ENCODE measurements at places on chromosomes 2 and 18.

DNA sequence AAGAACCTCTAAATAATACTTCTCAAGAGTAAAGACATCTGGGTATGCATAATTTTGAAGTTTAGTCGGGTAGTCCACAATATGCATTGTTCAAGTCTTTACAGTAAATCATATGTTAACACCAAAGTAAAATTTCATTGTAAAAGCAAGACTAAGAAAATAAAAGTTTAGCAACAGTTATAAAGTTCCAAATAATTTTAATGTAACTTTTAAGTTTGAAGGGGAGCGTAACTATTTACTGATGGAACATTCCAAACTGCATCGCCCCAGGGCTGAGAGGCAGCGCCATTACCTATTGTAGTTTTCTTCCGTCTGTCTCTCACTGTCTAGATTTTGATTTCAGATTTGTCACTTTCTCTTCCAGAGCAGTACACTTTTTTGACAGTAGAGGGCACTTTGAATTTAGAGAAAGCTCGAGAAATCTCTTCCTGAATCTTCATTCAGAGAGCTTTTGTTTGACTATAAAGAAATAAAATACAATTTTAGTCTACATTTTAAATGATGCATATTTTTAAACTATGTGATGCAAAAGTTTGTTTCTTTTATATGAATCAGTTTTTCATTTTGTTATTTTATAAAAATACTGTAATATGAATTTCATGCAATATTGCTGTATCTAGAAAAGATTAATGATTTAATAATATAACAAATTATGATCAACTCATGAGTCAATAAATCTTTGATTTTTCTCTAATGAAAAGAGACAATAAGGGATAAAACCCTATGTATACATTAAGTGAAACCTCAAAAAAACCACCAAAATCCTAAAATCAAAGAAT is 389.8 kb downstream of the FIGN start:
- DNase-seq, result peak; percentile 85

- DNase-seq, result peak; percentile 44
These were observed 1888.3 kb upstream of the CELF4 start for GRCh38 chr18:39453882-39454281.

- no peak for DNase-seq
These were observed 301.3 kb downstream of the EPHA4 start for GRCh38 chr2:221270806-221271205.

GRCh38 chr2:186603286-186603685 is 13.4 kb downstream of the ITGAV start:
- no peak for DNase-seq

- DNase-seq, result peak; percentile 46
These were observed 487 bp downstream of the STARD6 start for GRCh38 chr18:54357082-54357659.

GRCh38 chr2:75416420-75417342 is 144.1 kb downstream of the EVA1A start:
- DNase-seq, result no peak

- DNase-seq, result no peak
These were observed 15.8 kb upstream of the MTCL1 start for GRCh38 chr18:8689517-8689916.

- DNase-seq, result no peak
These were observed 57.2 kb upstream of the UGP2 start for GRCh38 chr2:63784461-63784860.

DNA sequence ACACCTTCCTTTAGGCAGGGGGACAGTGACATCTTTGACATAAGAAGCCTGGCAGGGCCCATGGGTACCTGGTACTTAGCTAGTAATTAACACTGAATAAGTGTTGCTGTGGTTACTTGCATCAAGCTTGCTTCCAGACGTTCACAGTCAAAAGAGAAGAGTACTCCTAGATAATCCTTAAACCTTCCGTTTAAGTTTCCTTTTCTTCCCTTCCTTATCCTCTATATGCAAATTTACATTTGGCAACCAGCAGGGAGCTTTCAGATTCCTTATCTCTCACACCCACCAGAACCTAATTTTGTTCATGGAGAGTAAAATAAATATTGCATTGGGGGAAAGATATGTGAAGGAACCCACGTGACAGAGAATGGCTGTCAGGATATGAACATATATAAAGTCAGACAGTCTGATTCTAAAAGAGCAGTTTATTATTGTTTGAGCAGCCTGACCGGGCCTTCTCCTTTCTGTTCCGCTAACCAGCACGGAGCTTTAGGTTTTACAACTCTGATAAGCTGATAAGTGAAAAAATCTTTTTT is 7.8 kb upstream of the RAB31 start:
- DNase-seq, result no peak

DNA sequence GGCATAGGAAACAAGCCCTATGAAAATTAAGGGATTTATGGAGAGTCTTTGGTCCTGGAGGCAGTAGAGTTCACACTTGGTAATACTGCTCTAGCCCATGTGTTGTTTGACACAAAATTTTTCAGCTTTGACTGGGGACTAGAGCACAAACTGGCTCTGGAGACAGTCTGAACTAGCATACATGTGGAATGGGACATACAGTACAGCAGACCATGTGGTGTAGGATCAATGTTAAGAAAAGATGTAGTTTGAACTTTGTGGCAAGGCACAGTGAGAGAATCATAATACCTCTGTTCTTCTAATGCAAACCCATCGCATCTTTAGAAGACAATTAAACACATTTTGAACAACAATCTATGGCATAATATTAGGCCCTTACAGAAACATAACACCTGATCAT is 521.5 kb upstream of the DDX18 start:
- DNase-seq, result no peak

- no peak for DNase-seq
These were observed 88.9 kb downstream of the MCFD2 start for GRCh38 chr2:46826569-46827245.

DNA sequence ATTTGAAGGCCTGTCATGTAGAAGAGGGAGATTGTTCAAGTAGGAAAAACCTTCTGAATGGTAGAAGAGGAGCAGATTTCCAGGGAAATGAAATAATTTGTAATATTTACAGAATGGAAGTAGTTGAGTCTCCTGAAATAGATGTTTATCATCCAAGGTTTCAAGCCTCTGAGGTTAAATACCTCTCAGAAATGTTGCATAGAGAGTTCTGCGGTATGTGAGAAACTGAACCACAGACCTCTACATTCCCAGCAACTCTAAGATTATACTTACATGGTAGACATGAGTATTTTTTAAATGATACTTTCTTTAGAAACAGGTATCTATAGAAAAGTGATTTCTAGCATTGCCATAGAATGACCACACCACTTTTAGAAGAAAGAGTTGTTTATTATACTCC is 379.8 kb upstream of the FANCL start:
- DNase-seq, result no peak

- no peak for DNase-seq
These were observed 174.7 kb downstream of the DNER start for GRCh38 chr2:229539628-229540027.

- DNase-seq, result no peak
These were observed 606 bp upstream of the TOGARAM2 start for GRCh38 chr2:28980368-28981015.

GRCh38 chr2:182608181-182608845 is 107.7 kb upstream of the DNAJC10 start:
- no peak for DNase-seq

- no peak for DNase-seq
These were observed 29.5 kb upstream of the PAIP2B start for GRCh38 chr2:71256421-71256820.

GRCh38 chr2:126370201-126370600 is 285.8 kb upstream of the GYPC start:
- DNase-seq, result no peak

DNA sequence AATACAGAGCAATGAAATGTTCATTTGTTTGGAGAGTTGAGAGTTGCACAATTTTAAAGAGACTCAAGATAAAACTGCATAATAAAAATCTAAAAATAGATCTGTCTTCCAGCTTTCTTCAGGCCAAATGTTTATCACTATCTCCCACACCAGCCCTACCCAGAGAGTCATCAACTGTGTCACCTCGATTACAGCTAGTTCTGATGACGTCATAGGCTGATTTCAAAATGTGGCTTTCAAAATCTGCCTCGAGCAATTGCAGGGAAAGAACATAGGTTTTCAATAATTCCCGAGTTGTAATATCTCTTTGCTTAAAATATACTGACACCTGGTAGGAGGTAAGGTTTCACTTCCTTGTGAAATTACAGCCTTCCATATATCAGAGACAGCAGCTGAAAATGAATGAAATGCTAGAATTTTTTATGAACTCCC is 677.6 kb upstream of the ID2 start:
- DNase-seq, result no peak

- DNase-seq, result no peak
These were observed 48.5 kb downstream of the ANKRD12 start for GRCh38 chr18:9184998-9185613.

DNA sequence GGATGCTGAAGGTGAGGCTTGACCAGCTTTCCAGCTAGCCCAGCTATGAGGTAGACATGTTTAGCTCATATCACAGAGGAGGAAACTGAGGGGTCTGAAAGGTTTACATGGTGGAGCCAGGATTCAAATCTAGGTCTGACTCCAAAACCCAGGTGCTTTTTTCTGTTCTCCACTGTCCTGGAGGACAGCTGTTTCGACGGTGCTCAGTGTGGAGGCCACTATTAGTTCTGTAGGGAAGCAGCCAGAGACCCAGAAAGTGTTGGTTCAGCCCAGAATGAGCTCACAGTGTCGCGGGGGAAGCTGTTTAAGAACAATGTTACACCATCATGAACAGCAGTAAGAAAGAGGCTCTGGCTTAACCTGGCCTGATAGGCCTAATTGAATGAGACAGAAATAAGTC is 11.1 kb downstream of the PROC start:
- DNase-seq, result no peak

DNA sequence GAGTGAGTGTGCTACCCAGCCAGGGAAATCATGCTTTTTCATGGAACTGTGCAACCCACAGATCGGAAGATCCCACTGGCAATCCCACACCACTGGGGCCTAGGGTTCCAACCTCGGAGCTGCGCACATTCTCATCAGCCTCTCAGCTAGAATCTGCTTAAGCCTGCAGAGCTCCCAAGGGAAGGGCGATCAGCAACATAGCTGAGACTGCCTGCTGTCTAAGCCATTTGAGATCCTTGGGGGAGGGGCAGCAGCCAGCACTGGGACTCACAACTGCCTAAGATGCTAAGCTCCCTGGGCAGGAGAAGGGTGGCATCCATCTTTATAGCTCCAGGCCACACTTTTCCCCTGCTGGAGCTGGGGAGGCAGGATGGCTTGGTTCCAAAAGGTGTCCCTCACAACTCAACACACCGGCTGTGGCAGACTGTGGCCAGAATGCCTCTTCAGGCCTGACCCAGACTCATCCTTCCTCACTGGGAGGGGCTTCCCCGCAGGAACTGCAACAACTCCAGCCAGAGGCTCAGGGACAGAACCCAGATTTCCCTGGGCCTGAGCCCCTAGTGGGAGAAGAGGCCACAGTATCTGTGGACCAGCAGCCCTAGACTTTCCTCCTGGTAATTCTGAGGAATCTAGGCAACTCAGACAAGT is 1133.3 kb upstream of the PIK3C3 start:
- DNase-seq, result no peak

DNA sequence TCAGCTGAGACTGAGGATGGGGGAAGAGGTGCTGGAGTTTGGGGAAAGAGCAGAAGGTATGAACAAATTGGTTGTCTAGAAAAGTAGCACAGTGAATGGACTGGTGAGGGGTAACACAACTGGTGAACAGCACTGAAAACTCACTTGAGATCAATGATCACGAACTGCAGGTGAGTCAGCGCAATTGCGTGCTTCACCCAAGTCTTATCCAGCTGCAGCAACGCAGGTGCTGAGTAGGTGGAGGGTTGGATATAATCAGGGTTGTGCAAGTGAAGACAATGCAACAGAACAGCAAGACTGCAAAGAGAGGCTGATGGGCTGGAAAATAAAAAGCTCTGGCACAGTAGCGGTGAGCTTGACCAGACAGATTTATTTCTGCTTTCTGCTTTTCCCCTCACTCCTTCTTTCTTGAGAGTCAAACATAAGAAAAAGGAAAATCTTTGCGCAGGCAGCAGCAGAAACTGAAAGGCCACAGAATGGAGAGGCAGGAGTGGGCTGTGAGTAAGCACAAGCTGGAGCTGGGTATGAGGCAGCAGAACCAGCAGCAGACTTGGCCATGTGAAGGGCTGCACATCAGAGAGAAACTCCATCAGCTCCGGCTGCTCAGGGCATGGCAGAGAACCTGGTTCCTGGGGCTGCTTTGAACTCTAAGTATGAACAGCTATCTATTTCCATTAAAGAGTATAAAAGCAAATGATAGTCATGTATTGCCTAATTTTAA is 99.4 kb upstream of the ARL5A start:
- DNase-seq, result no peak

- DNase-seq, result peak; percentile 87
These were observed 126.2 kb upstream of the EML6 start for GRCh38 chr2:54597153-54597848.

- DNase-seq, result no peak
These were observed 455 bp downstream of the PREPL start for GRCh38 chr2:44360749-44361329.

- no peak for DNase-seq
These were observed 9.4 kb downstream of the RNU2-63P start for GRCh38 chr2:88006912-88007439.

DNA sequence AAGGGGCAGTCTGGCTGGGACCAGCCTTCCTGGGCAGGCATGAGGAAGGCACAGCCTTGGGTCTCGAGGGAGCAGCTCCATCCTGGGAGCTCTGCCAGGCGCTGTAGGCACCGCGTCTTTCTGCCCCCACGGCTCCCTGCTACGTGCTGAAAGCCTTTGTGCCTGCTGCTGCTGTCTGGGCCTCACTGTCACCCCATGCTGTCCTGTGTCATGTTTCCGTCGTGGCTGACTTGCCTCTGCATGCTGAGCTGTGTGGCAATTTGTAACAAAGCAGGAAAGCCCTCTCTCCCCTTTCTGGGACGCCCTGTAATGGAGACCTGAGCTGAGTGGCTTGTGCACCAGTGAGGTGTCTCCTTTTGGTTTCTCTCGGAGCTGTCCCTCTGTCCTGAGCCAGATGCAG is 152.5 kb downstream of the TSN start:
- DNase-seq, result peak; percentile 40

DNA sequence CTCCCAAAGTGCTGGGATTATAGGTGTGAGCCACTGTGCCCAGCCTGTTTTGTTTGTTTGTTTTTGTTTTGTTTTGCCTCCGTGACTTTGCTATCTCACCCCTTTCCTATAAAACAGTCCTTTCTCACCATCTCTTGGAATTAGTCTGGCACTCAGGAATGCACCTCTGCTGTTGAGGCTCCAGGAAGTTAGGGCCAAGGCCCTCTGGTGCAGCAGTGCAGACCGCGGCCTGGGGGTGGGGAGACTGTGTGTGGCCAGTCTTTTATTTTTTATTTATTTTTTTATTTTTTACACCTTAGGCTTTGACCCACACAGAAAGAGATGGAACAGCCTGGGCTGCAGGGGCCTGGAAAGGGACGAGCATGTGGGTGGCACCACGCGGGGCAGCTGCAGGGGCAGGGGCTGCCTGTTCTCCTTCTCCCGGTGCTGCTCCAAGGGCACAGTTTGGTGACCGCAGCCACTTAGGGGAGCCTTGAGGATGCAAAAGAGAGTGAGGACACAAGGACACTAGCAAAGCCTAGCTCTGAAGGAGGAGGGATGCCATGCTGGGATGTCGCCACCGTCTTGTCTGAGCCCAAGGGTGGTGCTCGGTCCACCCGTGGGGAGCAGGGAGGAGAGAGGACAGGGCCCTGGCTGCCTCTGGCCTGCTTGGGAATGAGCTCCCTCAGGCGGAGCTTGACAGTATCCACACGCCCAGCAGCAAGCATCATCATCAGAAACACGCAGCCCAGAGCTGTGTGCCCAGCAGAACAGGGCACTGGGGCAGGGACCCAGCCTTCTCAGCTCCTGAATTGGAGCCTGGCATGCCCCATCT is 19.4 kb upstream of the ALPI start:
- no peak for DNase-seq

All from NCI-H446 (cell line).